ENCODE measurements at places on chromosomes 7 and 10.

DNA sequence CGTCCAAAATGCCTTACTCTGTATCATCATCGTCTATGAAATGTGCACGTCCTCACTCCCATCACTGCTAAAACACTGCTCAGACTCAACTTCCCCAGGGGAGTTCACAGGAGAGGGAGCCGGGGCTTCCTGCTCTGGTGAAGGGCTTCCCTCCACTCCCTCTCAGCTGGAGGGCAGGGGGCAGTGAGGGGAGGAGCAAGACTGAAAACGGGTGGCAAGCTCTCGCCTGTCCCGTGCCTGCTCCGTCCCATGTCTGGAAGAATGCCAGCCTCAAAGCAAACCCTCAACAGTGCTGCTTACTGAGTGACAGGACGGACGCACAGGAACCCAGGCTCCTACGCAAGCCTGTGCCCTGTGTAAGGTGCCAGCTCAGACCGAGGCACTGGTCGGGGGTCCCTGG lies 25.1 kb downstream of the PRKAG2 start:
- DNase-seq = no peak

- no peak for DNase-seq
These were observed 18.7 kb downstream of the EDRF1 start for GRCh38 chr10:125738206-125738605.

GRCh38 chr7:76023002-76023401 lies 24.8 kb downstream of the STYXL1 start:
- DNase-seq = no peak

DNA sequence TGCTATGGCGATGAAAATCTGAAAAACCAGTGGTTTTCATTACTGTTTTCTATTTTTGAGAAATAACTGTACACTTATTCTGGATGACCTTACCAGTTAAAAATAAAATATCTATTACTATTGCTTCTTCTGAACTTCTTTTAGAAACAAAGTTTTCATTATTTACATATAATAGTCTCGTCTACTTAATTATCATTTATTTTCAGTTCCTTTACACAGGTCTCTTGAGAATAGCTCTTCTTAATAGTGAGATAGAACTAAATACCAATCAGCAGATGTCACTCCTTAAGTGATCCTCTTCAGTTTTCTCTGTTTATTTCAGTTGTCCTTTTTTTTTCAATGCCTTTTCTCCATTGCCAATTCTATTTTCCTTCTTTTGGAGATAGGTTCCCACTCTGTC lies 4.3 kb upstream of the GLCCI1 start:
- no peak for DNase-seq

DNA sequence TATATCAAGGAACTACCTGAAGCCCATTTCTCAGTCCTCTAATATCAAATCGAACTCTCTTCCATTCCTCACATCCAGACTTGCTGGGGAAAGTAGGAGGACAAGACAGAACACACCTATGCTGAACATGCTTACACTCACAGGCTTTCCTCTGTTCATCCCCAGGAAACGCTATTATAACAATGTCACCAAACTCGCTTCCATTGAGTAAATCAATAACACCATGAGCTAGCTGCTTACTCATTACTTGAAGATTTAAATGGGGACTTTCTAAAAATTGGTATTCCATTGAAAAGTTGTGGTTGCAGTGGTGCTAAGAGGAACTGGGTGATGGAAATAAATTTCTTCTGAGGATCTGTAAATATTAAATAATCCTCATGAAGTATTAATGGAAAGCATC lies 88.8 kb downstream of the SLC25A13 start:
- no peak for DNase-seq
